ENCODE measurements at places on chromosomes 16 and 17.

DNA sequence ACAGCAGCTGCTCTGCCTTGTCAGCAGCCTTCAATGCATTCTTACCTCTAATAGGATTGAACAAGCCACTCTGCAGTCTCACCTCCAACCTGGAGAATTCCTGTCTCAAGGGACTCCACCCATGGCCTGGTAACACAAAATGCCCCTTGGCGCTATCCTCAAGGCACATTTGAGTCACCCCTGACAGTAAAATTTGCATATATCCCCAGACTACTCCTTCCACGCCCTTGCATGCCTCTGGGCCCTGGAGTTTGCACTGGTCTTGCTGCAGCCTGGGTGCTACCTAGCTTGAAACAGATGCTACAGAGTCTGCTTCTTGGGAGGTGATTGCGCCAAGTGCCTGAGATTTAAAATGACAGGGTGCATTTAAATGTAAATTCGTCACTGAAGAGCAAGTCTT lies 391.4 kb upstream of the MAF start:
- no peak for DNase-seq

- no peak for DNase-seq
These were observed 378.0 kb upstream of the CA10 start for GRCh38 chr17:52536489-52536888.

DNA sequence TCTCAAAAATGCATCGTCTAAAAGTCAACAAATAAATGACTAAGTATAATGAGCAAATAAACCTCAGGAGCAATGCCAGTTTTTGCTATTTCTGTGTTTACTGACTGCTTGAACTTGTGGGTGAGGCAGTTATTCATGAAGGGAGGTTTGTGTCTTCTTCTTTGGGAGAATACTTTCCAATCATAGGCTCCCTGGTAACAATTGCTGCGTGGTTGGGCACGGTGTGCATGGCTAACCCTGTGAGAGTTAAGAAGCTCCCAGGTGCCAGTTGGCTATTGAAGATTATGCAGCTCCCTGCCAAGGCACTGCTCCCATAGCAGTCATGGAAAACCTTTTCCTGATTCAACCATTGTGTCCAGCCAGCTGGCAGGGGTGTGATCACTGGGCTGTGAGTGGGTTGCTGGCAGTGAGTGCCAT lies 775.9 kb upstream of the GOT2 start:
- DNase-seq, result no peak

DNA sequence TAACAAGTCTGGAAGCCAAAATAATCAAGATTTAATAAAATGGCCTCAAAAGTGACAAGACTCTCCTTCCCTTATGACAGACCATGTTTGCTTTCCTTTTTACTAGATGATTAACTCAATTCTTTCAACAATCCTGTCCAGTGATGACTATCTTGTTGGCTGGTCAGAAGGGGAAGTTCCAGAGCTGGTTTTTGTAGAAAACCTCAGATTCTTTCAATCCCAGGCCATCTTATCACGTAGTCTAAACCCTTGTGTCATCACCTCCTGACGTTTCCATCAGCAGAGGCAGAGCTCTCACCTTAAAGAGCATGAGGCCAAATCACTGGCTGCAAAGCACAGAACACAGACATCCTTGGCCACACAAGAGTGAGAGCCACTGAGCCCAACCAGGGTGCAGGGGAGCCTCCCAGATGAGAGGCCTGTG lies 125.3 kb downstream of the ANKRD11 start:
- no peak for DNase-seq

GRCh38 chr17:78356101-78356713 lies 3.7 kb downstream of the SOCS3 start:
- peak; percentile 94 for DNase-seq

GRCh38 chr17:8865385-8865784 lies 2.1 kb downstream of the PIK3R6 start:
- no peak for DNase-seq

DNA sequence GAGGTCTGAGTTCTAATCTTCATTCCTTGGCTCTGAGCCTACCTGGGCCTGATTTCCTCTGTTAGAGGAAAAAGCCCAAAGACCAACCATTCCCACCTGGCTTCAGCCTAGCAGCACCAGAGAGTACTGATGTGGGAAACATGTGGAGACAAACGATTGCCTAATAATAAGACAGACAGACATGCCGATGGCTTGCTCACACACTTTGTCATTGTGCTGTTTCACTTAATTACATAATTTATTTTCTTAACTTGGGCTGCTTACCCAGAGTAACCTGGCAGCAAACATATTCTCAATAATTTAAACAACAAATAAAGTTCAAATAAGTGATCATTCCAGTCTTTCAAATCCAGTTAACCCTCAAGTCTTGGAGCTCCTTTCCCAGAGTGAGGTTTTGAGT lies 83.4 kb downstream of the MAF start:
- no peak for DNase-seq

All from stimulated activated CD4-positive, alpha-beta T cell treated with anti-CD3 and anti-CD28 coated beads, Interleukin-15, amount 100 ng/mL, for 24 hours (primary cell).